NCI-H446 treated with DMSO at 0.1 percent for 48 hours (cell line): ENCODE measurements at places on chromosomes 6 and 20.

DNA sequence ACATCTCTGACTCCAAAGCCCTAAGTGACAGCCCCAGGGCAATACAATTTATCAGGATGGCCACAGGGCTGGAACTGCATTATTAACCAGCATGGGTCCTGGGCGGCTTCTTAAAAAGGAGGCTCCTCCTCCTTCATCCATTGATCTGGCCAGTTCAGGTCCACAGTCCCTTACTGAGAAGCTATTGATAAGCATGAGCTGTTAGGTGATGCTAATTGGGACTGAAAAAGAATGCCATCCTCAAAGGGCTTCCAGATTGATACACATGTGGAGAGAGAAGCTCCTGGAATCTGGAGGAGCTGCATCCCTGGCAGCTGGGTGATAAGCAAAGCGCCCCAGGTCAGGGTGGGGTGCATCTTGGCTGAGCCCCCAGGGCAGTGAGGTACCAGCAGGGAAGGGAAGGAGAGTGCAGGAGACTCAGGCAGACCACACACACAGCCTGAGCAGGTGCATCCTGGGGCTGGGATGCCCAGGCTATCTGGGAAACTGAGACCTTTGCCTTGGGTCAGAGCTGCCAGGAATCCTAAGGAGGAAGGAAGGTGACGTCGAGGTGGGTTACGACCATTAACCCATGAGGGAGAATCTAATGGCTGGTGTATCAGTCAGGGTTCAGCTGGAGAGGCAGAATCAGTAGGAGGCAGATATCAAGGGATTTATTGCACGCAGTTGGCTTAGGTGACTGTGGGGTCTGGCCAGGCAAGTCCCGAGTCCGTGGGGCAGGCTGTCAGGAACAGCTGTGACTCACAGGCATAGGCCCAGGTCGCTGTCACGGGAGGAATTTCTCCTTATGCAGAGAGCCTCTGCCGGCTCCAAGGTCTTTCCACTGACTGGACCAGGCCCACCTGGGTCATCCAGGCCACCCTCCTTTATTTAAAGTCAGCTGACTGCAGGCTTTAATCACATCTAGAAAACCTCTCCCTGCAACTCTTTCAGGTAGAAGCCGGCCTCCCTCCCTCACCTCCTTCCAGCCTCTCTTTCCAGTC, 261.2 kb downstream of the BMP7 start:
- no peak for DNase-seq

- no peak for DNase-seq
Observed at GRCh38 chr20:8527998-8528723, 396.1 kb downstream of the PLCB1 start.

GRCh38 chr20:51800060-51800871, 2.1 kb downstream of the SALL4 start:
- DNase-seq: peak; percentile 14

- DNase-seq: no peak
Observed at GRCh38 chr6:169592558-169592957, 109.3 kb downstream of the WDR27 start.

- peak; percentile 63 for DNase-seq
Observed at GRCh38 chr6:15621203-15622044, 41.4 kb downstream of the DTNBP1 start.

- DNase-seq: no peak
Observed at GRCh38 chr6:116667623-116668022, 943 bp downstream of the ZUP1 start.

DNA sequence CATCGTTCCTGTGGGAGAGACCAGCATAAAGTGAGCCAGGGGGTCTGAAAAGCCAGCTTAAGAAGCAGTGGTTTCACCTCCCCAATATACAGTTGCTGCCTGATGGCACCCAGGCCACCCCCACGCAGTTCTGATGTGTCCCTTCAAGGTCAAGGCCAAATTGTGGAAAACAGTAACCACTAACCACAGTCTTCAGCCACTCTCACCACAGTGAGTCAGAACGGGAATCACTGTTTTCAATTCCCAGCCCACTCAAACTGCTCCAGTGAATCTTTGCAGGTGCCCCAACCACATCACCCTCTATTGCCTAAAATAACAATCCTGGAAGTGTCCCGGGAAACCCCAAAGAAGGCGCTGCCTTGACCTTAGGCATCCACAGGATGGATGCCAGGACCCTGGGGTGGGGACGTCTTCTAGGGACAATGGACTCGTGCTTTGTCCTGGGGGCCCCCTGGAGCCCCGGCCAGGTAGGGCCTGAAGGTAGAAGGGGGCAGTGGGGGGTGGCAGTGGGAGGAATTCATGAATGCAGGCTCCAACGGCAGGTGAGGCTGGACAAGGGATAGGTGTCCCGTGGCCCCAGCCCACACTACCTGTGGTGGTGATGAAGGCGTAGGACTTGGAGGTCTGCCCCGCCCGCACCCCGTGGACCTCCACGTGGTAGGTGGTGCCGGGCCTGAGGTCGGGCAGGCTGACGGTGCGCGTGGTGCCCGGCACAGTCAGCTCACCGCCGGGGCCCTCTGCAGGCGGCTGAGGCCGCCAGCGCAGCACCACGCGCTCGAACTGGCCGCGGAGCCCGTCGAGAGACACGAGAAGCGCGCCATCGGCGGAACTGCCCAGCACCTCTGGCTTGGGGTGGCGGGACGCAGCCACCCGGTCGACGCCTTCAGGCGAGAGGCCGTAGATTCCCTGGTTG, 22.2 kb downstream of the TNXB start:
- no peak for DNase-seq

- DNase-seq: no peak
Observed at GRCh38 chr6:67683960-67684359, 951.1 kb upstream of the ADGRB3 start.

GRCh38 chr20:51022803-51023616, at the start of gene KCNG1:
KCNG1 (minus strand) TSS chr20:51023107; CDS start chr20:51010338, 12,769 bp downstream.
- DNase-seq: peak; percentile 58

DNA sequence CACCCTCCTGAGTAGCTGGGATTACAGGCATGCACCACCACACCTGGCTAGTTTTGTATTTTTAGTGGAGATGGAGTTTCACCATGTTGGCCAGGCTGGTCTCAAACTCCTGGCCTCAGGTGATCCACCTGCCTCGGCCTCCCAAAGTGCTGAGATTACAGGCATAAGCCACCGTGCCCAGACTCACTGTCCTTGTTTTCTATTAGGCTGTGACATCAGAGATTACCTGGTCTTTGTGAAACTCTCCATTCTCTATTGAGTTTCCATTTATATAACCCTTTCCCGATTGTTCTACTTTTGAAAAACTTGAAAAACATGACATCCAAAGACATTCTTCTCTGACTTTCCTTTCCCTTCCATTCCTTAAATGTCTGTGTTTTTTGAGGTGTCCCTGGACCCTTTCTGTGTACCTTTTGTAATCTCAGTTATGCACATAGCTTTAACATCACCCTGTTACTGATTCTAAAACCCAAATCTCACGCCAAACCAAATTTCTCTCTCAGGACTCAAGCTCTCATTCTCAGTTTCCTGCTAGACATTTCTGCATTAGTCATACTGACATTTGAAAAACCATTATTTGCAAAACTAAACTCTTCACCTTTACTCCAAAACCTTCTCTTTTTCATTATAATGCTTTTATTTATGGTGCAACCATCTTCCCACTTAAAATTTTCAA, 137.0 kb downstream of the KHDC1L start:
- DNase-seq: no peak

GRCh38 chr6:168447282-168447681, 6.3 kb downstream of the SMOC2 start:
- DNase-seq: no peak

DNA sequence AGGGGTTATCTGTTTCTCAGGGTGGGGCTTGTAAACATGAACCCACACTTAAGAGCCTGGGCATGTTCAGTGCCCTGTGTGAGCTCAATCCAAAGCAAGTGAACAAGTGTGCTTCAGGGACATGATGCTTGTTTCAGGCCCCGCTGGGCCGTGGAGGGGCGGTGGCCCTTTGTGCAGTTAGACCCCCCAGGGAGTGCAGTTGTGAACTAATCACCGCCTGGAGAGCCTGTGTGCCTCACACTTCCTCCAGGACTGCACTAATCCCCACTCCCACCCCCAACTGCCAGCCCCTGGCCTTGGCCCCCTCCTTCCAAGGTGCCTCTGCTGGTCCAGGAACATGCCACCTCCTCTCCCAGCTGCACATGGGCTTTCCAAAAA, 58.1 kb downstream of the RREB1 start:
- no peak for DNase-seq

GRCh38 chr20:64219202-64219601, 36.3 kb upstream of the PCMTD2 start:
- no peak for DNase-seq

GRCh38 chr6:163284151-163284550, 130.4 kb upstream of the QKI start:
- no peak for DNase-seq

- no peak for DNase-seq
Observed at GRCh38 chr20:57464642-57465211, 60.2 kb downstream of the CTCFL start.

DNA sequence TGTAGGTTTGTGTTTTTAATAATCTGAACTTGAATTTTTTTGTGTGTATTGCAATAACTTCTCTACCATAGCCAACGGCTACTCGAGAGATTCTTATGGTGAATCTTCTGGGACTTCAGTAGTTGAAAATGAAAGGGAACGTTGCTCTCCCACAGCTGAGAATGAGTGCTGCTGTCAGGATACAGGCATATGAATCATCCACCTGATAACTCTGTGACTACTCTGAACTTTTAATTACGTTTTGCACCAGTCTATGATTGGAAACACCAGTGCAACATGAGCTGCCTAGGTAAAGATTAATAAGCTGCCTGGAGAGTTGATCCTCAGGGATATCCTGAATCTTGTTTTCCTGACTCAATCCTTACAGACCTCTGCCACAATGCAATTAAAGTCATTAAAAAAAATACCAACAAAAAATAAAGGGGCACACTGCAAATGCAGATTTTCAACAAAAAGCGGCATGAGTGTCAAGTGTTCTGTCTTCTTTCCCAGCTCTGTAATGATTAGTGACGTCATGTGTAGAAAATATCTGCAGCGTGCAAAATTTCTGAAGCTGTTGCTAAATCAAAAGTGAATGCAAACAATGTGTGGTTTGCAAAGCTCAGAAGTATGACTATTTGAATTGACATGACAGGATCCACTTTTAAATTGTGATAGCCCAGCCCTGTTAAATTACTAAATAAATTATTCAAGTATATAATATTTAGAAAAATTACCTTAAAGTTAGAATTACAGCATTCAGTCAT, 432.2 kb downstream of the HTR1B start:
- DNase-seq: no peak

GRCh38 chr20:43878776-43879175, 35.9 kb upstream of the TOX2 start:
- no peak for DNase-seq

DNA sequence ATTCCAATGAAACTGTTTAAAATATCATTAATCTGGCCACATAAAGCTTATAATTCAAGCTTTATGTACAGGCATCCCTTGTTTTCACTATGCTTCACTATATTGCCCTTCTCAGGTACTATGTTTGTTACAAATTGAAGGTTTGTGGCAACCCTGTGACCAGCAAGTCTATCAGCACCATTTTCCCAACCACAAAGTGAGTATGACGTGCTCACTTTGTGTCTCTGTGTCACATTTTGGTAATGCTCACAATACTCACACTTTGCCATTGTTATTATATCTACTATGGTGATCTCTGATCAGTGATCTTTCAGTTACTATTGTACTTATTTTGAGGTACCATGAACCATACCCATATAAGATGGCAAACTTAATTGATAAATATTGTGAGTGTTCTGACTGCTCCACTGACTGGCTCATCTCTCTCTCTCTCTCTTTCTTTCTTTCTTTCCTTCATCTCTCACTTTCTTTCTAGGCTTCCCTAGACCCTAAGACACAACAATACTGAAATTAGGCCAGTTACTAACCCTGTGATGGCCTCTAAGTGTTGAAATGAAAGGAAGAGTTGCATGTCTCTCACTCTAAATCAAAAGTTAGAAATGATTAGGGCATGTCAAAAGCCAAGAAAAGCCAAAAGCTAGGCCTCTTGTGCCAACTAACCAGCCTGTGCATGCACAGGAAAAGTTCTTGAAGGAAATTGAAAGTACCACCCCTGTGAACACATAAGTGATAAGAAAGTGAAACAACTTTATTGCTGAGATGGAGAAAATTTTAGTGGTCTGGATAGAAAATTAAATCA, 227.9 kb downstream of the BCAS1 start:
- no peak for DNase-seq

- no peak for DNase-seq
Observed at GRCh38 chr20:47174456-47175243, 181.8 kb downstream of the ZMYND8 start.

DNA sequence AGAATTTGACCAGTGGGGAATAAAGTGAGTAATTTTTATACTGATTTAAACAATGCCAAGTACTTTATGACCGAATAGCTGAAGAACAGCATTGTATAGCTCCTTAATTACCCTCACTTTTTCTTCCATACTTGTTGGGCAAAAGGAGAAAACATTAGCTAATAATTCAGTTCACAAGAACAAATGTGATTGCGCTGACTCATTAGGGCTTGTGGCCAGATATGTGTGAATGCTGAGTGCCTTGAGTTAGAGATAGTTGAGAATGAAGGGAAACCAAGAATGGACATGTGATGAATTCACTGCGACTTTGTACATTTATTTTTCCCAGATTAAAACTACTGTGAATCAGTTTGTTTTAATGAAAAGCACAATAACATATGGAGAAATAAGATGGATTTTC, 669.4 kb downstream of the TFAP2A start:
- no peak for DNase-seq

GRCh38 chr20:43776691-43777090, 49.9 kb upstream of the GTSF1L start:
- no peak for DNase-seq

DNA sequence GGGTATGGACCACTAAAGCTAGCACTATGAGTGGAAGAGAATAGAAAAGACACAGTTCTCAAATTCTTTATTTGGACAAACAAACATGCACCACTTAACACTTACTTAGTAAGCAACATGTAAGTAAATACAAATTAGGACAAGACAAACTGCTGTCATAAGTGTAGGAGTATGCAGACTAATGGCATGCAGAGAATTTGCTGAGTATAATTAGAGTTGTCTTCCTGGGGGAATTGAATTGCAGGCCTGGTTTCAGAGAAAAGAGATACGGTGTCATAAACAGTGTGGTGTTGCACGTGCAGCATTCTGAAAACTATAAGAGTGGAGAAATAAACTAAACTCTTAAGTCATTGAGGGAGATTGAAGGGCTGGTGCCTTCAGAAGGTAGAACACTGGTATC, 125.2 kb upstream of the EYA4 start:
- no peak for DNase-seq

GRCh38 chr6:72649032-72649984, 27.4 kb downstream of the KCNQ5 start:
- DNase-seq: no peak

GRCh38 chr6:87789198-87789899, 87.3 kb upstream of the AKIRIN2 start:
- DNase-seq: no peak

- DNase-seq: no peak
Observed at GRCh38 chr6:31053873-31054272, 43.6 kb downstream of the MUC22 start.

DNA sequence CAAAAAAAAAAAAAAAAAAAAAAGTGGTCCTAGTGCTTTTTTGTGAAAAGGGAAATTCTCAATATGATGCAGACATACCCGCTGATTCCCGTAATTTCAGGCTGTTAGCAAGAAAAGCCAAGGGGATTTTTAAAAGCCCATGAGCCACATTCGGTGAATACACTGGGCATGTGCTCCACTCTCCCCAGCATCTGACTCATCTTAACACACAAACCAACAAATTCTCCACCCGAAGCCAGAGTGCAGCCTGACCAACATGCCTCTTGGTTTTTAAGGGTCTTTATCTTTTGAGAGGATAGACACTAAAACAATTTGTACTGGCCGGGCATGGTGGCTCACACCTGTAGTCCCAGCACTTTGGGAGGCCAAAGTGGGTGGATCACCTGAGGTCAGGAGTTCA, 45.5 kb upstream of the CD83 start:
- DNase-seq: no peak

- DNase-seq: no peak
Observed at GRCh38 chr6:84074988-84075781, 41.6 kb downstream of the MRAP2 start.
